ENCODE measurements at places on chromosomes 6 and 20.
A peak's percentile ranks its signal among the peaks of the same experiment; 100 is the strongest.

DNA sequence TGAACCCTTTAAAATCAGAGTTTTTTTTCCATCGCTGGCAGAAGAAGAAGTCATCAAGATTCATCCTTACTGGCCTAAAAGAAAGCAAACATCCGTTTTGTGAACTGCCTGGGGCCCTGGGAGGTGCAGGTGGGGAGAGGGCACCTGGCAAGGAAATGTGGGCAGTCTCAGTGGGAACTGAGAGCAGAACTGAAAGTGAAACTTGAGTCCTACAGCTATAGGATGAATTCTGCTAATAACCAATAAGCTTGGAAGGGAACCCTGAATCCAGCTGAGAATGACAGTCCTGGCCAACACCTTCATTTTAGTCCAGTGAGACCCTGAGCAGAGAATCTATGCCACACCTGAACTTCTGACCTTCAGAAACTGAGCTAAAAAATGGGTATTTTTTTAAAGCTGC, 130.1 kb upstream of the ASCC3 start:
- DNase-seq: no peak

DNA sequence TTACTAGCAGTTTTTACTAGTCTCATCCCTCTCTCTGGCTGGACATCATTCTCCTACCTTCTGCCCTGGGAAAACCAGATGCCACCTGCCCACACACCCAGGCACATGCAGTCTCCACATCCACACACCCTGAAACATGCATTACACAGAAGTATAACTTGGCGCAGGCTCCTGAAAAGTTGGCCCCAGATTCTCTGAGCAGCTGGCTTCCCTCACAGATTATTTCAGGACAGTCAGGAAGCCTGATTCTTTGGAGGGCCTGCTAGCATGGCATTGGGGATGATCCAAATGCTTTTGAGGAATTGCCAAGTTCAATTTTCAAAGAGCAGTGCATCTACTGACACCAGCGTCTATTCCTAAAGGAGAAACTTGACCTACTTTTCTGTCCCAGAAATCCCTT, 27.8 kb upstream of the KIF16B start:
- no peak for DNase-seq

GRCh38 chr6:56938649-56939191, 16.2 kb upstream of the BEND6 start:
- DNase-seq: peak; percentile 99

GRCh38 chr6:19603721-19604120, 233.4 kb upstream of the ID4 start:
- no peak for DNase-seq

GRCh38 chr6:31574106-31575061, 981 bp upstream of the TNF start:
- no peak for DNase-seq

GRCh38 chr20:31770243-31770642, 31.2 kb downstream of the TPX2 start:
- no peak for DNase-seq

DNA sequence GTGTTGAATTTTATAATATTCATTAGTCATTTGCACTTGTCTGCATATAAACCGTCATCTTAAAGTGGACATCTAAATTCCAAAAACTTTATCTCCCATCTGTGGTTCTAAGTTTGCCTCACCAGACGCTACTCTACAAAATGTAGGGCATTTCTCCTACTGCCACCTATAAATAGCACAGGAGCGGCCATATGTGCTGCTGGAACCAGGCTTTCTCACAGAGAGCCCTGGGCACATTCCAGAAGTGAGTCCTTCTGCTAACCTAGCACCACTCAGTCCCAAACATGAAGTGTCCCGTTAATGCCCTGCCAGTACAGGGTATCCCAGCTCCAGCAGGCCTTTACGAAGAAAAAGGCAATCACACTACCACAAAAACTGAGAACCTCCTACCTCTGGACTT, 153.7 kb downstream of the TMEM242 start:
- DNase-seq: no peak

- DNase-seq: no peak
Measured at GRCh38 chr6:22657352-22657980, 88.1 kb downstream of the HDGFL1 start.

GRCh38 chr20:9427430-9428291, 86.7 kb upstream of the LAMP5 start:
- DNase-seq: no peak

- no peak for DNase-seq
Measured at GRCh38 chr6:89974834-89975233, 80.6 kb downstream of the GJA10 start.

- peak; percentile 54 for DNase-seq
Measured at GRCh38 chr6:146700078-146700686, 101.4 kb downstream of the ADGB start.

DNA sequence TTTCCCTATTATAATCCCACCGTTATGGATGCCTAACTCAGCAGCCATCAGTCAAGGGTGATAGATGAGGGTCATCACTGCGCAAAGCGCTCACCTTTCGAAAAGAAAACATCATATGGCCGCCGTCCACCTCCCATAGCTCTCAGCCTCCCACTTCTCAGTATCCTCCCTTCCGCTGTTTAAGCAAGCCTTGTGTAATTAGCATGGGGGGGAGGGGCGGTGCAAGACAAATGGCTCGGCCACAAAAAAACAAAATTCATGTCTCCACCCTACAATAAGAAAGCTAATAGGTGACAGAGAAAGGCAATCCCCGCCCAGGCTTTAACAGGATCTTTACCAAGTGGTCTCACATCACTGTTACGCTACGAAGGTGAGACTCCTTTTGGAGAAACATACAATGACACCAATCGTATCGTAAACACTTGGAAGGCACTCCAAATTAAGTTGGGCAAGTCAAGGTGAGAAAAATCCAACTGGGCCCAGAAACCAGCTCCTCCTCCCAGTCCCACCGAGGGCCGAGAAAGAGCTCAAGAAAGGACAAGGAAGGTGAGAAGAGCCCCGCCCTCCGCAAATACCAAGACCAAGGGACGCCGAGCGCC, 645 bp downstream of the DDX39B start:
- no peak for DNase-seq

- DNase-seq: no peak
Measured at GRCh38 chr20:13131688-13132087, 89.4 kb upstream of the ISM1 start.

DNA sequence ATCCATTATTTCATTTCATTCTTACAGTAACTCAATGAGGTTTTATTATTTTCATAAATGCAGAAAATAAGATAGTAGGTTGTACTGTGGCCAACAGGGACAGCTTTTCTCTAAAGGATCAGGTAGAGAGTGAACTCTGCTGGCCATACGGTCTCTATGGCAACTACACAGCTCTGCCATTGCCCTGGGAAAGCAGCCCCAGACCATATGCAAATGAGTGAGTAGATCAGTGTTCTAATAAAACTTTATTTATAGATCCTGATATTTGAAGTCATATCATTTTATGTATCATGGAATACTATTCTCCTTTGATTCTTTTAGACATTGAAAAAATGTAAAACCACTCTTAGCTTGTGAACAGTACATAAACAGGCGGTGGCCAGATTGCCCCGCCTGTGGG, 192.5 kb upstream of the RREB1 start:
- DNase-seq: no peak

DNA sequence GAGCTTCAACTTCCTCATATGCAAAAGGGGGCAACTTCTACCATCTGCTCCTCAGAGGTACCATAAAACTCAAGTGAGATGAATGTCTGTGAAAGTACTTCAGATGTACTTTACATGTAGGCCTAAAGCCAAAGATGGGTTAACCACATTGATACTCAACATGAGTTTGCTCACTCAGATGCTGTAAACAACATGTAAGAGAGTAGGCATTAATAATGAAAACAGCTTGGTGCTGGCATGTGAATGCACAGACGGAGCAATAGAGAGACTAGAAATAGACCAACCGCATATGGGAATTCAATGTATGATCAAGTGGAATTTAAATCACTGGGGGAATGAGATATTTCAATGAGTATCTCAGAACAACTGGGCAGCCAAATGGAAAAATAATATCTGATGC, 143.8 kb upstream of the CDYL start:
- no peak for DNase-seq

DNA sequence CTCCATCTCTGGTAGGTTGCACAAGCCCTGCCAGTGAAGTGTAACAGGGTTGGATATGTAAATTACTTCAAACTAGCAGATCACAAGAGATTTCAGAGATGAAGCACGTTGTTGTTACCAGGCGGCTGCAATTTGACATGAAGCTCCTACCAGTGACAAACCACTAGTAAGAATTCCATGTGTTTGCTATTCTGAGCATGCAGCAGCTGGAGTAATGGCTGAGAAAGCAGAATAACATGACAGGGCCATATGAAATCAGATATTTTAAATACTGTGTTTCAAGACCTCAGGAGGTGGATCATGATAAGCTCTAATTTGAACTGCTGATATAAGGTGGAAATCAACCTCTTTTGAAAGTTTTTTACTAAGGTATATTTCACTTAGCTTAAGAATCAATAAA, 11.4 kb downstream of the RIN2 start:
- no peak for DNase-seq

- no peak for DNase-seq
Measured at GRCh38 chr6:135692426-135692825, 159.1 kb upstream of the PDE7B start.

GRCh38 chr6:56714982-56715456, 72.3 kb upstream of the DST start:
- DNase-seq: peak; percentile 82

DNA sequence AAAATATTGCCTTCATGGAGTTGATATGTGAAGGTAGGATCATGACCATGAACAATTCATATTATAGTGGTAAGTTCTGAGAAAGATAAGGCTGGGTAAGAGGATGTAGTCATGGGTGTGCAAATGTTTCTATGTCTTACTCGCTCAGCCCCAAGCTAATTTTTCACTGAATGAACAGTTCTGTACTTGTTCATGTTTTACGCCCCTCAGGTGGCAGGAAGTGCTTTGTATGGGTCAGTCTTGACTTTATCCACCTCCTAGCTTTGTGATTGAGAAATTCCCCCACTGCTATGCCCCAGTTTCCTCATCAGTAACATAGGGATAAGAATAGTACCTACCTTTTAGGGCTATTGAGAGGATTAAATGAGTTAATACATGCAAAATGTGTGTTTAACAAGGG, 148.2 kb upstream of the KCNG1 start:
- DNase-seq: no peak

DNA sequence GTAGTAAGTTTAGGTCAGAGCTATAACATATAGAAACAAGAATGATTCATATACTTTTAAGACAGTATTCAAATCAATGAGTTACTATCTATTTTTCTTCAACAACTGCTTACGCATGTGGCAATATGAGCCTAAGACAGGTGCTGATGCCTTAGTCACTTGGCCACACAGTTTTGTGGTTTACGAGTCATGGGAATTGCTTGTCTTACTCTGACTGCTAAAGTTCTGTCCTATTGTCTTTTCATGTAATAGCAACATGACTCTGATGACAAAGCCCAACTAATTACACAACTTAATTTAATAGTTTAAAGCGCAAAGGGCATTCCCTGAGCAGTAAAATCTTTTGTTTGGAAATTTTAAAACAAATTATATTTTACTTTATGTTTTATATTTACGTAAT, 159.3 kb upstream of the CENPW start:
- peak; percentile 74 for DNase-seq

GRCh38 chr6:139262519-139263300, 29.1 kb downstream of the TXLNB start:
- DNase-seq: no peak

GRCh38 chr6:41375598-41376151, 40.3 kb downstream of the NCR2 start:
- DNase-seq: no peak

DNA sequence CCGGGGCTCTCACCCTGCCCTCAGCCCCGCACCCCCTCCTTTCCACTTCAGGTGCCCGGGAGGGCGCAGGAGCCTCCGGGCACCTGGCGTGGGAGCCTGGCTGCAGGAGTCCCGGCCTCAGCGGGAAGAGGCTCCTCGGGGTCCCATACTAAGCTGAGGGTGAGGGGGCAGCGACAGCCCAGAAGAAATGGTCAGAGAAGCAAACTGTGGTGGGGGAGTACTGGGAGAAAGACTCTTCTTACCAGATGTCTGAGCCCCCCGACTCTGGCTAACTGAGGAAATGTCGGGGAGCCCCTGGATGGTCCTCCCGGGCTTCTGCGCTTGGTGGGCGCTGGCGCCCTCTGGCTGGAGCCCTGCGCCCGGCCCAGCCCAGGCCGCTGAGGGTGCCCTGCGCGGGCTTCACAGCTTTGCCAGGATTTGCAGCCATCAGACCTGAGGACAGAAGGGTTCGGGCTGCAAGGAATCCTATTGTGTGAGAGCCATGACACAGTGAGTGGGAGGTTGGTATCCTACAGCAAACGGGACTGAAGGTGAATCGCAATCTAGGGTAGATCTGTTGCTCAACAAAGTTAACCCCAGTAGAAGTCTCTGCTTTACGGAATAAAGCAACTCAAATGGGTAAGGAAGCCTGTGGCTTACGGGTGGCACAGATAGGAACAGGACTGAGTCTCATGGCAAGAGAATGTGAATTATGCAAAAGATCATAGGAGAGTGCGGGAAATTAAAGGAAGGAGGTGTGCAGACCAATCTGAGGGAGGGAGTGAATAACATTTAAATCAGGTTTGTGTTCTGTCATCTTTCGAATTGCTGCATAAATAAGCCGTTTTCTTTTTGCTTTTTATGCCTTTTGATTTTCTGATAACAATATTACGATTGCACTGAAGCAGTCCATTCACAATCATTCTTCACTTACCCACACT, 639 bp upstream of the RCAN2 start:
- DNase-seq: no peak

- no peak for DNase-seq
Measured at GRCh38 chr6:116476002-116476678, 15.0 kb downstream of the CALHM6 start.

- no peak for DNase-seq
Measured at GRCh38 chr6:85412911-85413430, 36.9 kb upstream of the NT5E start.

DNA sequence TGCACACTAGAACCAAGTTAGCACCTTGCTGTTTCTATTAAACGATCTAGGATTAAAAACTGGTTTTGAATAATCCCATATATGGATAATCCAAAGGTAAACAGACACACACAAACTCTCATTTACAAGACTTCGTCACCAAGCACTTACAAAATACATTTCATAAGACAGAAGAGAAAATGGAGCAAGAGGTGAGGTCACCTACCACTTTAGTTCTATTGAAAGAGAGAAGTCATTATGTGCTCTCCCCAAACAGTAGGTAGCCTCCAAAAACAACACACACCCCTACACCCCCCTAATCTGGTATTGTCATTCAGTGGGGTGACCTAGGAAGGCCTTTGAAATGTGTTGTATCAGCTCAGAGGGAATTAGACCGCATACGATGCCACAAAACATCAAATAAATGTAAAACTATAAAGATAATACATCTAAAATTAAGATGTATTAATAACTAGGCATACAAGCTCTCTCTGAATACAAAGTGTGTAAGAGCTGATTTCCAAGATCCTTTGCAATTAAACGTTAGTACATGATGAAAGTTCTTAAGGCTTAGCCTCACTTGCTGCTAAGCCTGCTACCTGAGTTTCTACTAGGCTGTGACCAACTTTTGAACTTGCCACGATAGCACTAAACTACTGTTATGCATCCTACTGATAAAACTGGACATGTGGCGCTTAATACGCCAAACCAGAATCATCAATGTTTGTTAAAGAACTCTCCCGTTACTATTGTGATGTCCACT, 1.6 kb downstream of the SRPK1 start:
- no peak for DNase-seq

GRCh38 chr20:56350842-56351241, 7.9 kb upstream of the FAM210B start:
- DNase-seq: peak; percentile 69
